ENCODE measurements at places on chromosomes 3 and 15.

DNA sequence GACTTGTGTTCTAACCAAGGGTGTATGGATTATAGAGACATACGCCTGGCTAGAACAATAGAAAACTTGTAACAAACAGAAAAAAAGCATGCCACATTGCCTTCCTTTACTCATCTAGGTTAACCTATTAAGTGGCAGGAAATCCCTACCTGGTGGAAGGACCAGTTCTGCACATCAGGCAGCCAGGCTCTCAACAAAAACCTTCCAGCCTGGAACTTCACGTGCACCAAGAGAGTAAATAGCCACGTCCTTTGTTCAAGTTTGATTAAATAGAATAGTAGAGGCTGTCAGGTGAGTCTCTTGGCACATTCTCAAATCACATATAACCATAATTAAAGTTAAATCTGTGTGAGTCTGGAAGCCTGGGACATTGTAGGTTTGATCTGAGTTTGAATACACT, 85.0 kb upstream of the DPH6 start:
- no peak for DNase-seq

GRCh38 chr3:168801794-168802193, 706.1 kb upstream of the GOLIM4 start:
- DNase-seq, result no peak

GRCh38 chr15:78236491-78236890, 2.1 kb upstream of the ACSBG1 start:
- DNase-seq, result no peak

DNA sequence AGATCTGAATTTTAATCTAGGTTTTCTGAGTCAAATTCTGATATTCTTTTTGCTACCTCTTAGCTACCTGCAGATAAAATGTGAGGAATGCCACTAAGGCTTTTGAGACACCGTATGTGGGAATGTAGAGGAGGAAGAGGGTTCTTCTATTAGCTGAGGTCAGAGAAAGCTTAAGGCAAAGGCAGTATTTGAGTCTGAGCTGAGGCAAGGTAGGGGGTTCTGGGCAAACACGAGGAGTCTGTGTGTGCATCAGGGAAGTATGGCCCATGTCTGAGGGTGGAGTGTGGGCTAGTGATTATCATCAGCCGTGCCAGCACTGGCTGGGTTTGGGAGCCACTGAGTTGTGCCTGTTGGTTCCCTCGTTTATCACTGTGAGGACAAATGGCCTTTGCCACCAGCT, 181.1 kb downstream of the SOX2 start:
- DNase-seq, result no peak

DNA sequence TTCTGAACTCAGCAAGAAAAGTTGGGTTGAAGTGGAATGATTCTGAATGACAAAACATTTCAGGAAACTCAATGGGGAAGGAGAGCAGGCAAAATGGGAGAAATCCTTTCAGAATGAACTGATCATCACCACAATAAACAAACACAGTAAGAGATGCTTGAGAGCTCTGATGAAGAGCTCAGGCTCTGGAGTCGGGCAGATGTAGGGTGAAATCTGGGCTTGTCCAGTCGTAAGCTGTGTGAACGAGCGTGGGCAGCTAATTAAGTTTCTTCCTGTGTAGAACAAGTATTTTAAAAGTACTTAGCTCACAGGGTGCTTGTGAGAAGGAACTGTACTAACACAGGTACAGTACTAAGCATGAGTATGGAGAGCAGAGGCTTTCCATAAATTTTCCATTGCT, 406.2 kb downstream of the FOXP1 start:
- no peak for DNase-seq

GRCh38 chr15:31974855-31975829, 55.2 kb upstream of the CHRNA7 start:
- DNase-seq, result peak; percentile 88

DNA sequence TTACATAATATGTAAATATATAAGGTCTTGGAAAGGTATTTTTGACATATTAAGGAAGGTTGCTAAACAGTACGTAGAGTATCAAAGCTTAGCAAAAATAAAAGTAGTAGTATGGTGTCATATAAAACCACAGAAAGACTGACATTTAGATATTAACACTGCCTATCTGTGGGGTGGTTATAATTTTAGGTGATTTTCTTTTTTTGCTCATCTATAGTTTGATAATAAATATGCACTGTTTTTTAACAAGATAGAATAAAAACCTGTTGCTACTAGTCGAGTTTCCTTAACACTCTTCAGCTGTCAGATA, 40.7 kb downstream of the ETV5 start:
- no peak for DNase-seq

GRCh38 chr3:156826896-156827882, 1.0 kb downstream of the LEKR1 start:
- DNase-seq, result peak; percentile 40

DNA sequence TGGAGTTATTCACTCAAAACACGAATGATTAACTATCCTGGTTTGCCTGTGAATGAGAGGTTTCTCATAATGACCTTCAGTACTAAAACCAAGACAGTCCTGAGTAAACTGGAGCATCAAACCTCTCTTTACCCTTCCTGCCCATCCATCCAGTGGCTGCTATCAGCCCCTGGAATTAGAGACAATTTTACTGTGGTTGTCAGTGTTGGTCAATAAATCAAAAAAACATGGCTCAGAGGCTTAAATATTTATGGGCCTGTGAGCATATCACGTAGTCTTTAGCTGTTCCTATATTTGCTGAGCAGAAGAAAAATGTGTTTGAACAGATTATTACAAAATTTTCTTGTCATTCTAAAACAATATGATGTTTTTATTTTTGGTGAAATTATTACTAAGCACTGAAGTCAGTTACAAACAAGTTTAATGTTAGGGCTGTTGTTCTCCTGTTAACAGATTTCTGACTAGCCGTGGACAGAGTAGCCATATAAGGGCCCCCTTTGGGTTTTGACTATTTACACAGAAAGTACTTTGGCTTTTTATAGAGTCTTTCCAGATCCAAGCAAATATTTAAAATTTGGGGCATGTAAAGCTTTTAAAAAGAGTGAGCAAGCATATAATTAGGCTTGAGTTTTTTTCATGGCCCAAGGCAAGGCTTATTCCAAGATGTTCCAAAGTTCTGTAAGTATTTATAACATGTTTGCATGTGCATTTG, 580.9 kb downstream of the DIPK2A start:
- no peak for DNase-seq

GRCh38 chr3:71640331-71640983, 56.9 kb upstream of the FOXP1 start:
- no peak for DNase-seq

Measured in neural progenitor cell (in vitro differentiated cells).